ENCODE measurements at places on chromosomes 6 and 20.

DNA sequence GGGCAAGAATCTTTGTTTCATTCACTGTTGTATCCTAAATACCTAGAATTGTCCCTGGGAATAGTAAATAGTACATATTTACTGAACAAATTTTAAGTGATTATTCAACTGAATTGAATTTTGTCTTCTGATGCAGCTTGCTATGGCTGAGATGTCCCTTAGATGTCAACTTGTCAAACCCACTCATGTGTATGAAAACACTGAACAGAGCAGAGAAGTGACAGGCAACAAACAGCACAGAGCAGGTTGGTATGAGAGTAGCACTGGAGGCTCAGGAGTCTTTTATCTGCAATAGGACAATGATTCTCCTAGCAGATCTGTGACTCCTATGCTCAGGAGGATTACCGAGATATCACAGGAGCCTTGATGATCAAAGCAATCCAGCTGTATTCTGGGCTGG lies 540.1 kb upstream of the CHD6 start:
- no peak for DNase-seq

DNA sequence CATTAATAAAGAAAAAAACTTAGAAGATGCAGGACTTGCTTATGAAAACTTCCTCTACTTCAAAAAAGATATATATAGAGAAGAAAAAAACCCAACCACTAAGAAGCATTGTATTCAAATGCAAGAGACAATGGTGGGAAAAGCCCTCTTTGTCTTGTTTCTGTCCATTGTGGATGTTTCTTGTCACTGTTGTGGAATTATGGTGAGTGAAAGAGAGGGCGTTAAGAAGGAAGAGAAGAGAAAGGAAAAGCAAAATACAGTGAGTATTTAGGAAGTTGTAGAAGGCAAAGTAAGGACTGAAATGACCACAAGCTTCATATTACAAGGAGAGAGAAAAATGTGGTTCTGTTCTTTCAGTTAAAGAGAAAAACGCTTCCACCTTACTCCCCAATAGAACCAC lies 14.1 kb upstream of the THBD start:
- DNase-seq, result no peak

DNA sequence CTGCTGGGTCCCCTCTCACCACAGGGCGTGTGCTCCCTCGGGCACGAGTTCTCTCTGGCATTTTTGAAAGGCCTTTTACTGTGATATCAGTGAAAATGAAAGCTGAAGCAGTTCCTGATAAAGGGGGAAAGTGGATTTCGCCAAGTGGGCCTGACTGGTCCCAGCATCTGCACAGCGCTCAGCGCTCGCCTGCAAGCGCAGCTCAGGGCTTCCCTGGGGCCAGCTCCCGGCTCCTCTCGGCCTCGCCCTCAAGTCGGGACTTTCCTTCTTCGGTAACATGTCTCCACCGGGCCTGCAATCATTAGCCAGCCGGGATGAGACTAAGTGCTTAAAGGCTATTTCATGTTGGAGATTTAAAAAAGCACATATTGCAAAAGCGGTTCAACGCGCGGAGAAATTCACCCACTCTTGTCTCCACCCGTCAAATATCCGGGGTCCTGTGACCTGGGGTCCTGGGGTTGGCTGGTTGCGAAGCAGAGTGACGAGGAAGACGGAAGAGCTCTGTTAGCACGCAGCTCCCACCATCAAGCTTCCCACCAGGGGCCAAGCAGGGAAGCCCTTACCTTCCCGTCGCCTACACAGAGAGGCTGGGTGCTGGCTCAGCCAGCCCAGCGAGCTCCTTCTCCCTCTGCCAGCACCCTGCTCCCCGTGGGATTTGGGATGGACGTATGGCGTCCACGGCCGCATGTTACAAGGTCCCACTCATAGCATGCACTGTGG lies 114.1 kb downstream of the SMOC2 start:
- DNase-seq, result no peak

DNA sequence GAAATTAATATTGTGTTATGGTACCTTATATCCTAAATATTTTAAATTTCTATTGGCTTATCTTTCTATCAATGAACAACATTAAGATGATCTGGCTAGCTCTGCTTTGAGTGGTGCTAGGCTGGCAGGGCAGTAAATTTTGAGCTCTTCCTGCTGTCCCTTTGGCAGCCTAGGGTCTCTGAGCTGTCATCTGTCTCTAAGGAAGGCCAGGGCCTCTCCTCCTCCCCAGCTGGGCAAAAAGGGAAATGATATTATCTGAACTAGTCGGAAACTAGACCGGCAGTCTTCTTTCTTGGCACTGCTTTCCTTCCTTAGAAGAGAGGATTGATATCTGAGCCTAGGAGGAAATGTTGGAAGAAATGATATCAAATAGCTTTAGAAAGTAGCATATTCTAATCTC lies 176.7 kb upstream of the BTBD3 start:
- no peak for DNase-seq

Measured in AG04450 (cell line).